Activated CD8-positive, alpha-beta memory T cell treated with anti-CD3 and anti-CD28 coated beads, Interleukin-2, amount 10 ng/mL, durations not matched to agents 7 days and 5 days (primary cell): ENCODE measurements at places on chromosomes 3 and 15. TPM values are rescaled to one million over a fixed set of nuclear protein-coding genes. Genes with fewer than 3 reads are reported as not detected.

The CKMT1A gene
- total RNA-seq = not detected

The GRAMD2A gene
- total RNA-seq = not detected

The PDZRN3 gene
- total RNA-seq = not detected

- no peak for DNase-seq
- H3K4me3 ChIP-seq = no peak overlapping the region
- H3K4me1 ChIP-seq = no peaks in the 10 kb centered on the region
- H3K36me3 ChIP-seq = no peaks in the 10 kb centered on the region
- peaks cover 6% of the 10 kb centered on the region for H3K27me3 ChIP-seq
Measured at GRCh38 chr3:14039149-14039548, 85.5 kb downstream of the CHCHD4 start.

The PIK3R4 gene
- 23.3 TPM for total RNA-seq

DNA sequence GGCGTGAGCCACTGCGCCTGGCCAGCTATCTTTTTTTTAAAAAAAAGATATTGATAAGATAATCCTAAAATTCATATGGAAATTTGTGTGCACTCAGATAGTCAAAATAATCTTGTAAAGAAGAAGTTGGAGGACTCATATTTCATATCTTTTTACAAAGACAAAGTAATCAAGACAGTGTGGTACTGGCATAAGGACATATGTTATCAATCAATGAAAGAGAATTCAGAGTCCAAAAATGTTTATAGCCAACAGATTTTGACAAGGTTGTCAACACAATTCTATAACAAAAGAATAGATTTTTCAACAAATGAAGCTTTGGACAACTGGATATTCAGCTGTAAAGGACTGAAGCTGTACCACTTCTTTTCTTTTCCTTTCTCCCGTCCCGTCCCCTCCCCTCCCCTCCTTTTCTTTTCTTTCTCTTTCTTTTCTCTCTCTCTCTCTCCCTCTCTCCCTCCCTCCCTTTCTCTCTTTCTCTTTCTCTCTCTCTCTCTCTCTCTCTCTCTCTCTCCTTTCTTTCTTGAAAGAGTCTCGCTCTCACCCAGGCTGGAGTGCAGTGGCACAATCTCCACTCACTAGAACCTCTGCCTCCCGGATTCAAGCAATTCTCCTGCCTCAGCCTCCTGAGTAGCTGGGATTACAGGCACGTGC, 126.8 kb downstream of the GSK3B start:
- DNase-seq = no peak
- no peak overlapping the region for H3K4me3 ChIP-seq
- no peak overlapping the region for H3K27ac ChIP-seq
- no peaks in the 10 kb centered on the region for H3K4me1 ChIP-seq
- H3K27me3 ChIP-seq = no peaks in the 10 kb centered on the region

DNA sequence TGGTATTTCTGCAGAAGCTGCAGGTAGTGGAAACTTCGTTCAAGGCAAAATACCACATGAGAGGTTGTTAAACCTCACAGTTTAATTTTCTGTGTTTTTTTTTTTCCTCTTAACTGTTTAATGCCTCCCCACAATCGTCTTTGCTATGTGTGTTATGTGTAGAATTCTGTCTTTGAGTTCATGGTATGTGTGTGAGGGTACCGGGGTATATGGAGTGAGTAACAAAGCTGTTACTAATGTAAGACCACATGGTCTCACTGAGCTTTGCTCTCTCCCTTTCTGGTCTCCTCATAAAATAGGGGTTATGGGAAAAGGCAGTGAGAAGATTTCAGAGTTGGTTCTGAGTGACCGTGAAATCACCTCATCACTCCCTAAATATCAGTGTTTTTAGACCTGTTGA, 143.6 kb downstream of the USP13 start:
- H3K27me3 ChIP-seq = peaks cover 4% of the 10 kb centered on the region
- no peak overlapping the region for H3K4me3 ChIP-seq
- H3K27ac ChIP-seq = no peak overlapping the region
- no peak for DNase-seq

DNA sequence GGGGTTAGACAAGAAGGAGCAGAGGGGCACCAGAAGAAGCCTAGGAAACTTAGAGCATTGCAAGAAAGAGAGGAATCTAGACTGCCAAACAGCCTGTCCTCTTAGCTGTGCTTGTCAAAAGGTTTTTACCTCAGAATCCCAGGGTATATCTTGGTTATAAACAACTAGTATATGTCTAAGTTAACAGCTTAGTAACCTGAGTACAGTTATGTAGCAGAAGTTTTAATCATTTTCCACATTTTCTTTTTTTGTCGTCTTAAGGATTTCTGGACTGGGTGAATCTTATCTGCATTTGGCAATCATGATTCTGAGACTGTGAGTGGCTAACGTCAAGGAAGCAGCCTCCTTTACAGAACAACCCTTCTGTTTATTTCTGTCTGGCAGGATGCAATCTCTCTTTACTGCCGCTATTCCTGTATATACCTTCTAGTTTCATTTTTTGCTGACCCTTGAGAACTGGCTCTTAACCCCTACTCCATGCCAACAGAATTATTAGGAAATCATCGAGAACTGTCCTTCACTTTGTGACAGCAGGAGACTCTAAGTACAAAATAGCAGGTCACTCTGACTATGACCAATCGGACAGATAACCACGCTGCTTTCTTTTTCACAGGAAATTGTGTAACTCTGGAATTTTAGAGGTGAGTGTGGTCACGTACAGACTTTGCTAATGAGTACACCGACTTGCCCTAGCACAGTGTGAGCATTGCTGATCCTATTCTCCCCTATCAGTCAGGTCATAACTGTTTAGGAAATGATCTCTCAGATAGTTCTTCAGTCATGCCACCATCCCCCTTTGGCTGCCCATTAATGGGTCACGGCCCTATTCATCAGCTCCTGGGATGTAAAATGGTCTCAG, 3.3 kb upstream of the CP start:
- peaks cover 4% of the 10 kb centered on the region for H3K36me3 ChIP-seq
- H3K4me1 ChIP-seq = peaks cover 31% of the 10 kb centered on the region
- H3K27me3 ChIP-seq = peaks cover 4% of the 10 kb centered on the region
- peak overlapping the region; percentile 74 for H3K4me3 ChIP-seq

The RPP25 gene
- 7.5 TPM for total RNA-seq
